ENCODE measurements at places on chromosomes 7 and 10. TPM values are rescaled to one million over a fixed set of nuclear protein-coding genes. Genes with fewer than 3 reads are reported as not detected.

Gene CALHM1
- 0.48 TPM for total RNA-seq

Gene BTBD16
- not detected for total RNA-seq

Gene MMRN2
- 29.1 TPM for total RNA-seq

Gene GNGT1
- 2.9 TPM for total RNA-seq

Gene TMEM236
- 1.2 TPM for total RNA-seq

Gene TSPAN15
- total RNA-seq = 48.9 TPM

Gene GALNT17
- 3.9 TPM for total RNA-seq

DNA sequence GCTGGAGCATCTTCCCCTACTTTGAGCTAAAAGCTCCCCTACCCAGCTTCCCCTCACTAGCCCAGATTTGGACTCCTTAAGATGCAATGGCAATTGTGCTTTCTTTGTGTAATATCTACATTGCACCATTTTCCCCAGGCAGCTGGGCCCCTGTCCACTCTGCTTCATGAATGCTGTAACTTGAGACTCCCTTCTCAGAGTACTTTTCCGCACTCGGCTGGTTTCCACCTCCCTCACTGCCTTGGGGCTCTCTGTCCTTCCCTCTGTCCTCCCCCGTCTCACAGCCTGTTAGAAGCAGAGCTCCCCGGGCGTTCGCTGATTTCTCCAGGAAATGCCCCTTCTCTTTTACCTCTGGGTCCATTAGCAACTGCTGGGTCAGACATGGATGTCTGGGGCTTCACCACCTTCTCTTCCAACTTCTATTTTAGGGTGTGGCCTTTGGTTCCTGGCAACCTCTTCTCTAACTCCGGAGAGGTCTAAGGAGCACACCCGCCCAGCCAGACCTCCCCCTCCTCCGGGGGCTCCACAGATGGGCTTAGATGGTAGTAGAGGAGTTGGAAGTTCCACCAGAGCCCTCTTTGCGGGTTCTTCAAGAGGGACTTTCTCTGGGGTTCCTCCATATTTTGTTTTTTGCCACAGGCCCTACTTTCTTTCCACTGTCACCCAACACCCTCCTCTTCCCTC, 2.9 kb upstream of the TMEM72 start:
- DNase-seq = peak; percentile 77

DNA sequence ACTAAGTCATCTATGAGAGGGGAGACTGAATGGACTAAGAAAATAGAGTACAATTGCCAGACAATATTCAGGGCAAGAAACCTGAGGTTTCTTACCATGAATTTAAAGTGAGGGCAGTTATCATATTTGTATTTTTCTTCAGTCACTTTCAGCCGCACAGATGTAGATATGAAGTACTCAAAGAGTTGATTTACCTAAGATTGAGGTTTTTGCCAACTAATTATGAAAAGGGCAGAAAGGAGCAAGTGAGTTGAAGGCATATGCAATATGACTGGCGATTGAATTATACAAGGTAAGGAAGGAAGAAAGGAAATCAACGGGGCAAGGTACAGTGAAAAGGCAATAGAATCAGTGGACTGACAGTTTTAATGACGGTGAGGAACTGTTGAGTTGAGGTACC, 17.8 kb downstream of the CNOT4 start:
- DNase-seq = no peak

GRCh38 chr7:142412551-142413193, 154.8 kb upstream of the PRSS58 start:
- no peak for DNase-seq

DNA sequence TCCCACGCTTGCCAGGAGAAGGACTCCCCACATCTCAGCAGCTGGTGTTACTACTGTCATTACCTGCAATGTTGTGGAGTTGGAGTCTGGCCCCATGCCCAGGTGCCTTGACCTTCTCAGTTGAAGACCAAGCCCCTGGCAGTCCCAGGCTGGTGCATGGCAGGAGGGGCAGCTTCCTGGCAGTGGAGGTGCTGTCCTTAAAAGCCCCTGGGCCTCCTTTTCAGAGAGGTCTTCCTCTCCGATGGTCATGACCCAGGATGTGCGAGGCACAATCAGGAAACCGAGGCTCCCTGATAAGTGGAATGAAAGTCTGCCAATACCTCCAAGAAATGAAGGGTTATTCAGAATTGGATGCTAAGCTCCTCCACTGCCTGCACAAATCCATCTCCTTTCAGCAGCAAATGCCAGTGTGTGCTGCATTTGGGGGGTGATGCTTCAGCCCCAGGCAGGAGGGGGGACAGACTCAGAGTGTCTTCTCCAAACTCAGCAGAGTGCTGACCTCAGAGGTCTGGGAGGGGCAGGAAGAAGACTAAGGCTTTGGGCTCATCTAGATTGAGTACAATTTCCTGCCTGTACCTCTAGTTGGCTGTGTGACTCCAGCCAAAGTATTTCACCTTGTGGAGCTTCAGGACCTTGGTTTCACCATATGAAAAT, 97.0 kb upstream of the DDC start:
- no peak for DNase-seq

- DNase-seq = no peak
Measured at GRCh38 chr10:79353000-79353406, 5.7 kb downstream of the PPIF start.

DNA sequence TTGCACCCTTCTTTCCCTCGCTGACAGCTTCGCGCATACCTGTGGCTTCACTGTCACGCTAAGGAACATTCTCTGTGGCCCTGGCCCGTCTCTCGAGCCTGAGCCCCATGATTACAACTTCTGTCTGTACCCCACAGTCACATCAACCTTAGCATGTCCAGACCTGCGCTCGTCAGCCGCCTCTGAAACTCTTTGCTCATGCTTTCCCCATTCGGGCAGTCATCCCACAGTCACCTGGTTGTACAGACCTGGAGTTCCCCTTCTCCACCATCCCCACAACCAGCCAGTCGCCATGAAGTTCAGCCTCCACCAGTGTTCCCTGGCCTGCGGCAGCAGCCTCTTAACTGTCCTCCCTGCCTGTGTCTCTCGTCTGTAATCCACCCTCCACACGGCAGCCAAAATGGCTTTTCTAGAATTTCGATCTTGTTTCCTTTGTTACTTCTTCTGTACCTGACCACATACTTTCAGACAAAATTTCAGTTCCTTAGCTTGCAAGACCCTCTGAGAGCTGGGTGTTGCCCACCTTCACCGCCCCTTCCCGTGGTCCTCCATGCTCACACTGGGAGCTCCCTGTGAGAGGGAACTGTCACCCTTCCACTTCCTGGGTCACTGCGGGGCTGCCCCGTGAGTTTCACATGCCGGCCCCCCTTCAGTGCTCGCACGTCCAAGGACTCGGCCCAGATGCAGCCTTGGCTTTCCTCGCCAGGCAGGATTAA, 229.2 kb downstream of the CELF2 start:
- no peak for DNase-seq

DNA sequence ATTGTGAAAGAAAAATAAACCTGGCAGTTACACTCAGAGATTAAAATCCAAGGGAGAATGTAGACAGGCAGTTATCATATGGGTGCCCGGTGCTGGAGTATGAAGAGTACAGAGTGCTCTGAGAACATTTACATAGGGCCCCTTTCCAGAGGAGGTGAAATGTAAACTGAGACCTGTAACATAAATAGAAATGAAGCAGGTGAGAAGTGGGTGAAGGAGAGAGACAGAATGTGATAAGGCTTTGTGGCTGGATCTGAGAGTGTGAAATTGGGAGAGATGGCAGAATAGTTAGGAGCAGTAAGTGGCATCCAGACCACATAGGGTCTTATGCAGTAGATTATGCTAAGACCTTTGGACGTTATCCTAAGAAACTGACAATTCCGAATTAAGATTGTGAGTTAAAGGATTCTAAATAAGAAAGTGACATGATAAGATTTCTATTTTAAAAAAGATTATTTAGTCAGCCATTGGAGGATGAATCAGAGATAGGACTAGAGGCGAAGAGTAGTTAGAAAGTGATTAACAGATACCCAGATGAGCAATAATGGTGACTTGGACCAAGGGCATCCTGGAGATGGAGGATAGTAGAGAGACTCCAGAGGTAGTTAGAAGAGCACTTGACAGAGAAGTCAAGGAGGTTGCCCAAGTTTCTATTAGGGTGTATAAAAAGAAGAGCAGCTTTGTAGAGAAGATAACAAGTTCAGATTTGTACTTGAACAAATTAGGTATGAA, 36.7 kb downstream of the DNAH11 start:
- no peak for DNase-seq

DNA sequence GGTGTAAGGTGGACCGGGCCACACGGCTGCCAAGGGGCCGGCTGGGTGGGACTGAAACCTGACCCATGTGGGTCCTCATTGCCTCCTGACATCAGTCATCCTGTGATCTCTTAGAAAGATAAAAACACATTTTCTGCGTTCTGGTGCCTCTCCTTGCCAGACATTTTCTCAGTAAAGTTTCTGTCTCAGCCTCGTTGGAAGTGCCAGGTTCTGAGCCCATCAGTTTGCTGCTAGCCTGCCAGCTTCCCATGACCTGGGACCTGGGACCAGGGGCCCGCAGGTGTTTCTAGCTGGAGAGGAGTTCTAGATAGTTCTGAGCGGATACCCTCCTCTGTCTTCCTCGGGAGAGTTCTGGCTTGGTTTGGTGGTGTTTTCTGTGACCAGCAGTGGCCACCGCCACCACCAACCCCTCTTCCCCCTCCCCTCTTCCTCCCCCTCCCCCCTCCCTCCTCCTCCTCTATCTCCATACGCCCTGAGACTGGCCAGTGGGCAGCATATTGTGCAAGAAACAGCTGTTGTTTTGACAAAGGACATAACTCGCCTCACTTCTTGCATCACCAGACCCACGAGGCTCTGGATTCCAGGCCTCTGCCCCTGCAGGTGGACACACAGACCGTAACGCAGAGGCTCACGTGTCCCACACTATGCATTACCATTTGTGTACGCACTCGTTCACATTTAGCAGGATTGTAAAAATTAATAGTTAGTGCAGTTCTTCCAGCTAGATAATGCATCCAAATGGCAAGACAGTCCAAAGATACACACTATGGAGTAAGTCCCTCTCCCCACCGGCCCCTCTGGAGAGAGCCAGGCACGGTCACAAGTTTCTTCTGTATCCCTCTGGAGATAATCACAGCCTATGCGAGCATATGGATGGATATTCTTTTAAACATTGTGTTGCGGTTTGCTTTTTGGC, 94.6 kb downstream of the CUX1 start:
- peak; percentile 70 for DNase-seq

DNA sequence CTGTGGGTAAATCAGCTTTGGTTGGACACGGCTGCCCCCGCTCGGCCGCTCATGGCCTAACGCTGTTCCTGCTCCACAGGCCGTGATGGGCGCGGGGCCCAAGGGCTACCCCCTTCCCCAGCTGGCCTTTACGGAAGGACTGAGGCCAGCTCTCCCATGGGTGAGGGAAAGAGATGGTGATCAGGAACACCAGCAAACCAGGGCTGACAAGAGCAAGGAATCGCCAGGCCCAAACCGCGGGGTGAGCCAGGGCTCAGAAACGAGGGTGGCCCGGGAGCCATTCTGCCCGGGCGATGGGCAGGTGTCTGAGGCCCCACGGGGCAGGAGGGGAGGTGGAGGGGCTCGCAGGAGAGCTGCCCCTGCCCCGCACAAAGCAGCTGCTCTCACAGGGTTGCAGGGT, 26.6 kb downstream of the GPER1 start:
- DNase-seq = no peak

DNA sequence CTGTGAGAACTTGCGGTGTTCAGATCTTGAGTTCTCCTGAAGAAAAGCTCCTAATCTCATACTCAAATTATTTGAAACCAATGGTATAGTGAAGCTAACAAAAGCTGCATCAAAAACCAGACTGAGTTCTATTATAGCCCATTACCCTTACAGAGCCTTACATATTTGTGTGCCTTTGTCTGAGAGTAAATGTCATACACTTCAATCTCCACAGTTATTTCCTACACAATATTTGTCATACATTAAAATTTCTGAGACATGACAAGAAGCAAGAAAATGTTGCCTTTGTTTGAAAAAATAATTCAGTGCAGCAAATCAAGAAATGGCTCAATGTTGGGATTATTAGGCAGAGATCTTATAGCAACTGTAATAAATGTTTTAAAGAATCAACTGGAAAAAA, 776.1 kb upstream of the MBL2 start:
- DNase-seq = no peak

- no peak for DNase-seq
Measured at GRCh38 chr7:46230990-46231305, 309.9 kb upstream of the IGFBP3 start.

DNA sequence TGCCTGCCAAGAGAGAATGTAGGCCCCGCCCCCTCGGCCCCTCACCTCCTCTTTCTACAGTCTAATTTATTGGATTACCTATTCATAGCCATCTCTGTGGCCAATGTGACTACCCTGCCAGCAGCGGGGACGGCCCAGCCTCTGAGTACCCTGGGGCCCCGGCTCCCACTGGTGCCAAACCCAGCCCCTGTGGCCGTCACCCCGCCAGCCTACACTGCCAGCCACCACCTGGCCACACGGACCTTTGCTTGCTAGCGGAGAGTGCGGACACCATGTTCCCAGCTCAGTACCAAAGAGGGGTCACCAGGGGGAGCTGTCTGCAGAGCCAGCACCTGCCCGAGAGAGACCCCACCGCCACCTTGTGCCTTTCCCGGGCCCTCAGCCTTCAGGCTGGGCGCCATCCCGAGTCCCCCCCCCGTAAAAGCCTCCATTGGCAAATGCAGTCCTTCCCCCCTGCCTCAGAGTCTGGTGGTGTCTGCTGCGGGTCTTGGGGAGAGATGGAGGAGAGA, 511.1 kb downstream of the ZNF37A start:
- DNase-seq = no peak

DNA sequence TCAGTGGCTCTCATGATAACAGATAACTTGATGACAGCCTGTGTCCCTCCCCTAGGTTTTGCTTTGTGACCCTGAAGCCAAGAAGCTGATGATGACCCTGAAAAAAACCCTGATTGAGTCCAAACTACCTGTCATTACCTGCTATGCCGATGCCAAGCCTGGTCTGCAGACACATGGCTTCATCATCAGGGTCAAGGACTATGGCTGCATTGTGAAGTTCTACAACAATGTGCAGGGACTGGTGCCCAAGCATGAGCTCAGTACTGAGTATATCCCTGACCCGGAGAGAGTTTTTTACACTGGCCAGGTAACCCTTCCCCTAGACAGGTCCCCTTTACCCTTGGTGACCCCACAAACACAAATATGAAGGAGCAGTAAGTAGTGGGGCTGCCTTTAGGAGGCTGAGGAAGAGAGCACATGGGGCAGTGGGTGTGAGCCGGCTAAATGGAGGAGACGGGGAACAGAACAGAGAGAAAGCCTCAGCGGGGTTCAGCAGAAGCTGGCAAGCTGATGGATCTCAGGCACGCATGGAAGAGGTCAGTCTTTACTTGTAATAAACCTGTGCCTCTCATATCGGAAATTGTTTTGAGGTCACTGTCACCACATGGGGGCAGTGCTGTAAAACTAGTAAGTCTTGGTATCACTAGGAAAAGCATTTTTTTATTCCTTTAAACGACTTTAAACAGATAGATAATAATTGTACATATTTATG, 20.2 kb downstream of the PDCD11 start:
- peak; percentile 75 for DNase-seq

- DNase-seq = no peak
Measured at GRCh38 chr10:3740157-3740871, 44.7 kb downstream of the KLF6 start.
